B cell (primary cell): ENCODE measurements at places on chromosomes 4 and X. TPM values are rescaled to one million over a fixed set of nuclear protein-coding genes. Genes with fewer than 3 reads are reported as not detected.

RIPPLY1 gene
- total RNA-seq: not detected in 2 replicates

ETDB gene
- total RNA-seq: not detected in 2 replicates

RAI2 gene
- total RNA-seq: not detected in 2 replicates

DCK gene
- total RNA-seq: 58.2 and 64.7 TPM in 2 replicates

NRK gene
- total RNA-seq: not detected in 2 replicates

CDS1 gene
- 0.15 and 0.19 TPM in 2 replicates for total RNA-seq

FAM133A gene
- not detected in 2 replicates for total RNA-seq

TBC1D14 gene
- total RNA-seq: 42.0 and 44.1 TPM in 2 replicates

SLITRK4 gene
- total RNA-seq: not detected in 2 replicates

CCNA2 gene
- 0.94 and 1.8 TPM in 2 replicates for total RNA-seq

ERAS gene
- total RNA-seq: not detected in 2 replicates

PNCK gene
- total RNA-seq: 0.99 TPM in 1 of 2 replicates, not detected in the other

SYTL5 gene
- total RNA-seq: not detected in 2 replicates

FAM53A gene
- total RNA-seq: 1.8 and 4.2 TPM in 2 replicates

BBS7 gene
- 9.1 and 11.9 TPM in 2 replicates for total RNA-seq

NIPAL1 gene
- 1.1 TPM in 1 of 2 replicates, not detected in the other for total RNA-seq

FAM9B gene
- total RNA-seq: not detected in 2 replicates

MGAT4D gene
- total RNA-seq: not detected in 2 replicates
